ENCODE measurements at places on chromosomes 7 and 10.
A peak's percentile ranks its signal among the peaks of the same experiment; 100 is the strongest.

DNA sequence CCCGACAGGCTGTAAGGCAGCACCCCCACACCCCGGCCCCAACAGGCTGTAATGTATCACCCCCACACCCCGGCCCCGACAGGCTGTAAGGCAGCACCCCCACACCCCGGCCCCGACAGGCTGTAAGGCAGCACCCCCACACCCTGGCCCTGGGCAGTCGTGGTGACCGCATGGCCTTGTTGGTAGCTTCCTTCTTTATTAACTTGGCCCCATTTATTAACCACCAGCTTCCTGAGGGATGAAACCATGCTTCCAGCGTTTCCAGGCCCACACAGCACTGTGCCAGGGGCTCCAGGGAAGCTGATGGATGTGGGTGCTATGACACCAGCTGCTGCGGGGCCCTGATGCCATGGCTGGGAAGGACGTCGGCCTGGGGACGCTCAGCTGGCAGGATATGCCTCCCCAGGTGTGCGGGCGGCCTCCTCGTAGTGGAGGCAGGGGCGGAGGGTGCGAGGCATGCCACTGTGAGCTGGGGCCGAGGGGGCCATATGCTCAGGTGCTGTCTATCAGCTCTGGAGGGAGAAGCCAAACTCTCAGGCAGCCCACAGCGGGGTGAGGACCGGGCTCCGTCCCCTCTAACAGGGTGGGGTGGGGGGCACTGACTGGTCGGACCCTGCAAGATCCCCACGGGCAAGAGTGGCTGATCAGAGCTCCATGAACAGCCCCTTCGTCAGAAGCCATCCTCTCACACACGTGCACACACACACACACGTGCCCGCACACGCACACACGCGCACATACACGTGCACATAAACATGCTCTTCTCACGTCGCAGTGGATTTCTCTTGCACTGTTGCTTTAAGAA is 311.0 kb downstream of the PTPRN2 start:
- no peak for DNase-seq

- no peak for DNase-seq
Measured at GRCh38 chr10:14179251-14179650, 151.5 kb downstream of the FRMD4A start.

DNA sequence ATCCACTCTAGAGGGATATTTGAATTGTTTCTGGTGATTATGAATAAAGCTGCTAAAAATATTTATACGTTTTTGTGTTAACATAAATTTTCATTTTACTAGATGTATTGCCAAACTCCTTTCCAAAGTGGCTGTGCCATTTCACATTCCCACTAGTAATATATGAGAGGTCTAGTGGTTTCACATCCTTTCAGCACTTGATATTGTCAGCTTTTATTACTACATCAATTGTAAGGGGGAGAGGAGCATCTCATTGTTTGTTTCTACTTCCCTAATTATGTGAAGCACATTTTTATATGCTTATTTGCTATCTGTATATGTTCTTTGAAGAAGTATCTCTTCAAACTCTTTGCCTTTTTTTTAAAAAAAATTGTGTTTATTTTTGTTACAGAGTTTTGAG is 184.5 kb downstream of the ADK start:
- no peak for DNase-seq

DNA sequence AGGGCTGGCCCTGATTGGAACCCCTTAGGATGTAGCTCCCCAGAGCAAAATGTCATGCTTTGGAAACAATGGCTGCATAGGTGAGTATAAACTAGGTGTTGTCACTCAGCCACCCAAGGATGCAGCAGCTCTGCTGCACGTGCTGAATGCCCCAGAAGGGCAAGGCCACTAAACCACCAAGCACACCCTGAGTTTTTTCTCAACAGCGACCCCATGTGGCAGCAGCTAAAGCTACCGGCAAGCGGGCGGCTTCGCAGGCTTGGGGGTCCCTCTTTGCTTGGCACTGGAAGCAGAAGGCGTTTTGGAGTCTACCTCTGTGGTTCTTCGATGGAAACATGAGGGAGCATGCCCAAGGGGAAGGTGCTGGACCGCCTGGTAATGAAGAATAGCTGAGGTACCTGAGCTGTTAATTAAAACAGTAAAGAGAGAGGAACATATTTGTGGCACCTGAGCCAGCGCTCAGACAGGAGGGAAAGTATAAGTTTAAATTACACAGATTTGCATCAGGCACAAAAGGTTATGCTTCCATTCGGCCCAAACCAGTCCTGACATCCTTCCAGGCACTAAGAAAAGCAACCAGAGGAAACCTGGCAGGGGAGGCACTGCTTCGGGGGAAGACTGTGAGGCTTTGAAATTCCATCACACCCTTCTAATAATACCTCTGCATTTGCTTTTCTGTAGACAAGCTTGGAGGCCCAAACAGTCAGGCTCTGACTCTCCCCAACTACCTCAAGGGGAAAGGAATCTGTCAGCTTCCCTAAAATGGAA is 152.1 kb downstream of the GFRA1 start:
- DNase-seq = no peak

GRCh38 chr10:100637785-100638184 is 102.0 kb downstream of the HIF1AN start:
- DNase-seq = no peak

DNA sequence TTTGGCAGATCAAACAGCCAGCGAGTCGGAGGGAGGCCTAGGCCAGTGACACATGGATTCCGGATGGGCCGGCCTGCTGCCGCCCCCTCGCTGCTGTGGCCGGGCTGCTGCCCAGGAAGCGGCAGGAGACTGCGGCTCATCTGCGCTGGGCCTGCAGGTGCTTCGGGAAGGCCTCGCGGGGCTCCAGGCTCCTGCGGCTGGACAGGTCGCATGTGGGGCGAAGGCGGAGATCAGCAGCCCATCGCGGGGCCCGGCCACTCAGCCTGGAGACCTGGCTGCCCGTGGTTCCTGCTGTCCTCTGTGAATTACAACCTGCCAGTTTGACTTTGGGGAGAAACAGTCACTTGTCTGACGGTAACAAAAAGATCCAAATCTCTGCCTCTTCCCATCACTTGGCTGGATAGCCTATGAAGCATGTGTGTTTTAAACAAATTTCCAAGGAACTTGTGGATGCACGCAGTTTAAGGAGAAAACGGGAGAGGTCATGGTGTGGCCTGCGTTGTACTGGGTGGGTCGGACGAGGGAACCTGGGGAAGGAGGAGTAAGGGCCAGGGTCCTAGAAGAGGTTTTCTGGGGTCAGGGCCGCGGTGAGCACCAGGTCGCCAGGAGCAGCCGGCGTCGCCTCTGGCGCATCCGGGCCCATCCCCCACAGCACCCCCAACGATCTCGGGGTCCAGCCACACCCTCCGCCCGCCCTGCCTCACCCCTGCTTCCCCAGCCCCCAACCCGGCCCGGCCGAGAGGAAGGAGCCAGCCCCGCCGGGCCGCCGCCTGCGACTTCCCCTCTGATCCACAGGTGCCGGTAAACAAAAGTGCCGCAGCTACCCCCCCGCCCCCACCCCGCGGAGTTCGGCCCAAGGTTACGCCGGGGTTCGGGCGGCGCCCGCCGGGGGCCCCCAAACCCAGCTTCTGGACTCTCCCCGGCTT is 1.6 kb downstream of the SPOCK2 start:
- DNase-seq = peak; percentile 57

DNA sequence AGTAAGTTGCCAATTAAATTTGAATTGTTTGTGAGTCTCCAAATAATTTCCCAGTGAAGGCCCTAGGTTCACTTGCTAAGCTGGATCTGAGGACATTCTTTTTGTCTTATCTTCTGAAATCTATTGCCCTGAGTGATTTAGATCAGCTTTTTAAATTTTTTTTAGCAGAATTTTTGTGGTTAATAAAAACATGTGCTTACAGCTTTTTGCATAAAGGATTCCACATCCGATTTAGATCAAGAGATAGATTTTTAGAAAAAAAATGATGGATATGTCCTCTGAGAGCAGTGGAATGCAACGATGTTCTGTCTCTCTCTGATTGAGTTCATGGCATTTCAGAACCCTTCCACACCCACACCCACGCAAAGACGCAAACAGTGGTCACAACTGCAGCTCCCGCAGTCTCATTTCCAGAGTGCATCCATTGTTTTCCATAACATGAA is 358.8 kb downstream of the SUGCT start:
- DNase-seq = no peak

- DNase-seq = no peak
Measured at GRCh38 chr7:27213433-27214238, 13.7 kb upstream of the HOXA13 start.

DNA sequence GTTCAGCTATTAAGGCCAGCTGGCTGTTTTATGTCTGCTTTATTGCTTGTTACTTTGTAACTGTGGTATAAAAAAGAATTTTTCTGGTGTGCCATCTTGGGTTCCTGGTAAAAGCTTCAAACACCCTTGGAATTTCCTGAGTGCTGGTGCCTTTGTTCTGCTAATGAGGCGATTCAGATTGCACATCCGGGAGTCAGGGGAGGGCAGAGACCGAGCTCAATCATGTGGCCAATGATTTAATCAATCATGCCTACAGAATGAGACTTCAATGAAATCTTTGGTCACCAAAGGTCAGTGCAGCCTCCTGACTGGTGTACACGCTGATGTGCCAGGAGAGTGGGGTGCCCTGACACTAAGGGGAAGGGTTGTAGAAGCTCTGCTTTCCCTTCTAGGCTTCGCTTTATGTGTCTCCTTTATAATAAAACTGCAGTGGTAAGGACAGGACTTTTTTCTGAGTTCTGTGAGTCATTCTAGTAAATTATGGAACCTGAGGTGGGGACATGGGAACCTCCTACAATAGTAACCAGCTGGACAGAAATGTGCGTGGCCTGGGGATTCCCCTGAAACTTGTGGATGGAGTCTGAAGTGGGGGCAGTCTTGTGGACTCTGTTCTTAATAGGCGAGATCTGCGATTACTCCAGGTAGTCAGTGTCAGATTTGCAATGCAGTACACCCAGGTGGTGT is 69.4 kb upstream of the OGDHL start:
- no peak for DNase-seq

DNA sequence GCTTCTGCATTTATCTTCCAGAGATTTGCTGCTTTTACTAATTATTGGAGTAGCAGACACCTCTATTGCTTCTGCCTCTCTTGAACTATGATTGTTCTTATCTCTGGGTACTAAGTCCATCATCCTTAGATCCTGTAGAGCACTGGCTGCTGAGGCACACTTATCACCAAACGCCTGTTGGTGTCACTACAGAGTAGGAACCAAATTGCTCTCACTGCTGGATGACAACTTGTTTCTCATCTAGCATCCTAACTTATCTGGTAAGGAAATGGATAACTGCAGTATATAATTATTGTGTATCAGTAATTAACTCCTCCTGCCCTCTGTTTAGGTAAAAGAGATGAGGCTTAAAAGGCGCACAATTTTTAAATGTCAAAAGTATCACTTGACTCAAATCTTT is 1059.4 kb downstream of the NRG3 start:
- DNase-seq = no peak

- no peak for DNase-seq
Measured at GRCh38 chr7:126462405-126462804, 790.3 kb downstream of the GRM8 start.

Data from T-helper 9 cell (primary cell).